ENCODE measurements at places on chromosomes 1 and 21. TPM values are rescaled to one million over a fixed set of nuclear protein-coding genes. Genes with fewer than 3 reads are reported as not detected.

The LRRC39 gene
- total RNA-seq: not detected

The FCRL4 gene
- not detected for total RNA-seq

The FCRL1 gene
- total RNA-seq: not detected

The FYB2 gene
- total RNA-seq: not detected

GRCh38 chr21:34807881-34808568 is 139.2 kb downstream of the CLIC6 start:
- DNase-seq: no peak

- DNase-seq: no peak
Measured at GRCh38 chr1:20792196-20792595, 5.1 kb upstream of the HP1BP3 start.

- DNase-seq: no peak
Measured at GRCh38 chr1:89600451-89601224, 32.3 kb upstream of the LRRC8C start.

DNA sequence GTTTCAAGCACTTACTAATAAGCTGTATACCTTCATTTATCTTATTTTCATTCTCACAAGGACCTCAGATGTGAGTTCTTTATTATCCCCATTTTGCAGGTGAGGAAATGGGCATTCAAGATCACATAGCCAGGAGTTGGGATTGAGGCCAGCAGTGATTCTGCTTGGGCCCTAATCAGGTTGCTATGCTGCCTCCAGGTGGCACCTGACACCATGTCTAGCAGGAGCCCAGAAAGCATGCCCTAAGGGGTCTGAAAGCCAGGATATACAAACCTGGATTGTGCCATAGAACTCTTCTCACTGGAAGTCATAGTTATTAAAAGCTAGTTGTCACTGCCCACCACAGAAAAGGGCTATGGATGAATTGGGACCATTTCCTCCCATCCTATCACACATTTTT is 61.1 kb downstream of the FYB2 start:
- no peak for DNase-seq

GRCh38 chr21:42453224-42453985 is 42.6 kb downstream of the RSPH1 start:
- DNase-seq: no peak

DNA sequence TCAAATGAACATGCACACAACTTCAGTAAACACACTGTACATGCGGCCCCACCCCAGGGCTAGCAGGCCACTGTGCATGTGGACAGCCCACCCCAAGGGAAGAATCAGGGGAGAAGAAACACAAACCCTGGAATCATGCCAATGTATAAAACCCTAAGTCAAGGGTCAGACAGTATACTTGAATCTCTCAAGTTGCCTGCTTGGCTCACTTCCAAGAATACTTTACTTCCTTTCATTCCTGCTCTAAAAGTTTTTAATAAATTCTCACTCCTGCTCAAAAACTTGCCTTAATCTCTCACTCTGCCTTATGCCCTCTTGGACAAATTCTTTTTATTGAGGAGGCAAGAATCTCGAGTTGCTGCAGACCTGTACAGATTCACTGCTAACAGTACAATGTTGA is 231.2 kb upstream of the CACYBP start:
- DNase-seq: no peak

GRCh38 chr1:92342401-92342800 is 43.5 kb downstream of the RPAP2 start:
- DNase-seq: no peak

DNA sequence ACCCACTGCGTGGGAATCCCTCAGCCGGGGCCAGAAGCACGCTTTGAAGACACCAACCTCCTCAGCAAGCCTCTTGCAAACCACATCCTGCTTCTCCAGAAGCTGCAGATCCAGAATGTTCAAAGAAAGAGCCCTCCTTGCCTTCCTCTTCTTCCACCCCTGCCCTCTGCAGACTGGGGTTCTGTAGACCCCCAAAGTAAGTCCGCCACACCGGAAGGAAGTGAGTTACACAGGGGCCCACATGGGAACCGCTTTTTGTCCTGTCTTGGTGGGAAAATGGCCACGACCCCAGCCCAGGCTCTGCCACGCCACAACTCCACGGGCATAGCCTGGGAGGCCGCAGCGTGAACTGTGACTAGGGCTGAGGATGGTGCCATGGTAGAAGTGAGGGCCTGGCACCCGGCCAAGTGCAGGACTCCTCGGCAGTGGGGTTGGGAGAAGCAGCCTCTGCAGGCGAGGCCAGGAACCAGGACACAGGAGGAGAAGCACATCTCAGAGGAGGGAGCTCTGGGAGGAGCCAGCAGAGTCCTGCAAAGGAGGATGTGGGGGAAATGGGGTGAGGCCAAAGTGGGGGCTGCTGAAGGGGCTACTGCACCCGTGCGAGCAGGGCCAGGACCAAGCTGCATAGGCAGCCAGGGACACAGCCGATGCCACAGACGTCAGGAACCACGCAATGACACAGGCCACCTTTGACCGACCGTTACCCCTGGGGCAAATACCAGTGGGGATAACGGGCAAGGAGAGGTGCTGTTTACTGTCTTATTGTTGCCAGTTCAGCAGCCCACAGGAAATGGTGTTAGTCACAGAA is 30.9 kb downstream of the PDE9A start:
- no peak for DNase-seq

GRCh38 chr21:28138272-28138671 is 854.4 kb downstream of the LTN1 start:
- no peak for DNase-seq

GRCh38 chr1:167482184-167482583 is 36.1 kb downstream of the CD247 start:
- no peak for DNase-seq

DNA sequence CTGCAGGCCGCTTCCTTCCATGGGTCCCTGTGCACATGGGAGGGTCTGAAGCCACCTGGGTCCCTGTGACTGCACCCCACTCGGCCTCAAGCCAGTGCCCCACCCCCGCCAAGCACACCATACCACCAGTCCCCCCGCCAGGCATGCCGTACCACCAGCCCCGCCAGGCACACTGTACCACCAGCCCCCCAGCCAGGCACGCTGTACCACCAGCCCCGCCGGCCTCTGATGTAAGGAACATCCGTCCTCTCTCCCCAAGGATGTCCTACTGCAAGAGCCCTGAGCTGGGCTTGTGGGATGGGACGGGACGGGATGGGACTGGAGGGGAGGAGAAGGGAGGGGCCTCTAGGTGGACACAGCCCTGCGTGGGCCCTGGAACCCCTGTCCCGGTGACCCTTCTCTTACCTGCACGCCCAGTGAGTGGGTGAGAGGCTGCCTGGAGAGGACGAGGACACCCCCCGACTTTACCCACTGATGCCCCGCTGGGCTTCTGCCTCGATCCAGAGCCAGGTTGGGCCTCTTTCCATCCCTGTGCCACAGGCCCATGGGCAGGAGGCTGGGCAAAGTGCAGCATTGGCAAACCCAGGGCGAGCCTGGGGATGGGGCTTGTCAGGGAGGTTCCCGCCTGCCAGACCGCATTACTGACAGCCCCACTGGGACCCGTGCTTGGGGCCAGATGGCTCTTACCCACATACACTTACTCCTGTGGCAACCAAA is 40.8 kb upstream of the COL6A1 start:
- DNase-seq: no peak

DNA sequence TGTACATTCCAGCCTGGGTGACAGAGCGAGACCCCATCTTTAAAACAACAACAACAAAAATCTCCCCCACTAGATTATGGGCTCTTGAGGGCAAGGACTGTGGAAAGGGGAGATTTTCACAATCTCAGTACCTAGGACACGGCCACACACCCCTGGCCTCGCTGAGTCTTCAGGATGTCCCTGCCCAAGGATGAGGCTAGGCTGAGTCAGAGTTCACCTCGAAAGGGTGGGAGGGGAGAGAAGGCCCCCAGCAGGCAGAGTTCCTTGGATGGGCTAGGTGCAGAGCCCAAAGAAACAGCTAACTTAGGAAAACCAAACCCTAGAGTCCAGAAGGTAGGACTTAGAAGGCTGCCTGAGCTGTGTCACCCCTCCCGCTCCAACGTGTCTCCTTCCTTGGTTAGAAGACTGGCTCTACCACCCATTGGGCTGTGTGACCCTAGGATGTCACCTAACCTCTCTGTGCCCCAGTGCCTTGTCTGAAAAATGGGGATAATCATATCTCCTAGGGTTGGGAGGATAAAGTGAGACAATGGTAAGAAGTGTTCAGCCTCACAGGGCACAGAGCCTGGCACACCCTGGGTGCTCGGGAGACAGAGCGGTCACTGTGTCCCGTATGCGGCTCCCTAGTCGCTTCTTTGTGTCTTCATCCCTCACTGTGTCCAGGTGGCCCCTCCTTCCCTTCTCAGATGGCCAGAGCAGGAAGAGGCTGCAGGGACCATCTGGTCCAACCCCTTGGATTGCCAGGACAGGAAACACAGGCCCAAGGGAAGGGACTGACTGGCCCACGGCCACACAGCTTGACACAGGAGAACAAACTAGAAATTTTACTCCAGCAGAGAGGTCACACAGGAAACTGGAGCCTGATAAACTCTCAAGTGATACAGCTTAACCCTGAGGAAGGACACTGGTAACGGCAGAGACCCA is 11.2 kb downstream of the TRIM62 start:
- DNase-seq: no peak
